AG04449 (cell line): ENCODE measurements at places on chromosomes 2 and 18.

- DNase-seq: no peak
Measured at GRCh38 chr2:226256709-226257376, 542.8 kb downstream of the IRS1 start.

- DNase-seq: no peak
Measured at GRCh38 chr2:197982565-197982964, 178.2 kb downstream of the PLCL1 start.

DNA sequence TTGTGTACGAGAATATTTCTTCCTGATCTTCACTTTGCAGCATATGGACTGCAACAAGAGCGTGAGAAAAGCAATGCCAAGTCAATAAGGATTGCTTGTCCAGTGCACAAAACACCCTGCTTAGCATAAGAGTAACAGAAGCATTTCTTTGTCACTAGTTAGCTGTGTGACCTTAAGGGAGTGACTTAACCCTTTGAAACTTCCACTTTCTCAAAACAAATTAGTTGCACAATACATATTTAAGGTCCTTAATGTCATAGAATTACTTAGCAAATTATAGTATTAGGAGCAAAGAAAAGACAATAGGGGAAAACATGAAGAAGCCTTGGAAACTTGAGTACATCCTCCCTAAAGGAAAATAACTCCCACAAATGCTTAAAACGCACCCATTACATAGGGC, 230.1 kb downstream of the RNF152 start:
- DNase-seq: no peak

- DNase-seq: no peak
Measured at GRCh38 chr2:74278694-74279093, 64.5 kb downstream of the SLC4A5 start.

DNA sequence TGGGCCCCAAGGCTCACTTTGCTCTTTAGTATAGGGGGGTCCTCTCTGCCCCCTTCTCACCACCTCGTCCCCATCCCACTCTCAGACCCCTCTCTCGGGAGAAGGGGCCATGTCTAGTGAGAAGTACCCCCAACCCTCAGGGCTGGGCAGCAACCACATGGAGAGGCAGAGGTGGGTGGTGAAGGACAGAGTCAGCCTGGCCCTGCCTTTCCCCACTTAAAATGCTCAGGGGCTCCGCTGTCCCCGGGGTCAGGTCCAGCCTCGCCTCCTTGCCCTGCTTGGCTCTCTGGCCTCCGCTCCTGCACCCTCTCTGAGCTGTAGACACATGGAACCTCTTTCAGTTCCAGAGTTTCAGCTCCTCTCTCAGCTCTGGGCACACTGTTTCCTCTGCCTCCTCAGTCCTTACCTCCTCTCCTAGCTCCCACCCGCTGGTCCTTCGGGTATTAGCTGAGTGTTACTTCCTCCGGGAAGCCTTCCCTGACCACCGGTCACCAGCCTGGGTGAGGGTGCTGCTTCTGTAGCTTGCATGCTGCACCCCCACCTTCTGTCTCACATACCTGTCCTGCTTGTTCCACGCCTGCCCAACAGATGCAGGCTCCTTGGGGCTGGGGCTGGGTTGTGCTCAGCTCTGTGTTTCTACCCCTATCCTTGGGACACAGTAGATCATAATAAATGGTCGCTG, 79.5 kb upstream of the OTOF start:
- DNase-seq: no peak

- DNase-seq: no peak
Measured at GRCh38 chr2:3430172-3430571, 50.7 kb downstream of the TRAPPC12 start.

DNA sequence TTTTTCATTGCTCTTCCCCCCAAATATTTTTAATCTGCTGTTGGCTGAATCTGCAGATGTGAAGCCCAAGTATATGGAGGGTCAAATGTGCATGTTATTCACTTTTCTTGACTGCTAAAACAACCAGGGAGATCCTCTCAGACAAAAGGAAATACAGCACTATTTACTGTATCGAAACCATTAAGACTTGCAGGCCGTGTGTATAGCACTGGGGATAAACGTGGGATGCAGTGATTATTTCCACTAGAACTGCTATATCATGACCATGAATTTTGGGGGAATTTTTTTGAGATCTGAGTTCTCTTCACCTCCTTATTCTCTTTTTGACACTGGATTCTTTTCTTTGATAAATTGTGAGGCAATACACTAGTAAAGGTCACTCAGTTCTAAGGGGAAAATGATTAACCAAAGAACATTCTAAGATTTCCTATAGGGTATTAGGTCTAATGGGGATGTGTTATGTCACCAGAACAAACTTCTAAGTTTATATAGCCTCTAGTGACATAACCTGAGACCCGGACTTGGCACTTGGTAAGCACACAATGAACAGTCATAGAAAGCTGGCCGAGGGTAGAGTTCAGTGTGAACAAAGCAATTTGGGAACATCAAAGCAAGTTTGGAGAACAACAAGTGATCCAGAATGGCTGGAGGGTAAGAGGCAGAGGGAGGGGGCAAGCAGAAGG, 14.9 kb upstream of the UGT1A1 start:
- no peak for DNase-seq

- DNase-seq: no peak
Measured at GRCh38 chr2:176103194-176103593, 3.6 kb downstream of the HOXD12 start.

- no peak for DNase-seq
Measured at GRCh38 chr2:59250307-59250677, 1009.2 kb upstream of the FANCL start.

DNA sequence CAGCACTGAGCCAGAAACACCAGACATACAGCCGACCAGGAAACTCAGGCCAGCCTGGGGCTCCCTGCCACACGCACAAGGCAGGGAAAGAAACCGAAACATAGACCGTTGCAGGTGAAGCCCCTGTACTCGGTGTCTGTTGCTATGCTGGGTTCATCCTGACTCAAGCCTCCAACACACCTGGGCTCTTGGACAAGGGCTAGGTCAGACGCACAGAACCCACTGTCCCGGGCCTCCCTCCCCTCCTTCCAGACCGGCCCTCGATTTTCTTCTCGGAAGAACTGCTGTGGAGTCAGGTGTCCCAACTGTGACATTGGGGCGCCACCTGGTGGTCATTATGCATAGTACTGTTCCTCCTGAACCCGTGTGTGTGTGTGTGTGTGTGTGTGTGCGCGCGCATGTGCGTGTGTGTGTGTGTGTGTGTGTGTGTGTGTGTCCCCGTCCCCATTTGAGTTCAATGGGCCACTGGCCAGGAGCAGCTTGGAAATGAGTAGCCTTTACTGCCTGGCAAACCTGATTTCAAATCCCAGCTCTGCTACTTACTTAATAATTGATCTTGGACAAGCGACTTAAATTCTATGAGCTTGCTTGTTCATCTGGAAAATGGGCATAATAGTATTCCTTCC, 55.4 kb upstream of the GLI2 start:
- DNase-seq: no peak
